Activated CD8-positive, alpha-beta memory T cell treated with anti-CD3 and anti-CD28 coated beads, Interleukin-2, amount 50 U/mL, for 4 hours (primary cell): ENCODE measurements at places on chromosomes 1 and 21.

DNA sequence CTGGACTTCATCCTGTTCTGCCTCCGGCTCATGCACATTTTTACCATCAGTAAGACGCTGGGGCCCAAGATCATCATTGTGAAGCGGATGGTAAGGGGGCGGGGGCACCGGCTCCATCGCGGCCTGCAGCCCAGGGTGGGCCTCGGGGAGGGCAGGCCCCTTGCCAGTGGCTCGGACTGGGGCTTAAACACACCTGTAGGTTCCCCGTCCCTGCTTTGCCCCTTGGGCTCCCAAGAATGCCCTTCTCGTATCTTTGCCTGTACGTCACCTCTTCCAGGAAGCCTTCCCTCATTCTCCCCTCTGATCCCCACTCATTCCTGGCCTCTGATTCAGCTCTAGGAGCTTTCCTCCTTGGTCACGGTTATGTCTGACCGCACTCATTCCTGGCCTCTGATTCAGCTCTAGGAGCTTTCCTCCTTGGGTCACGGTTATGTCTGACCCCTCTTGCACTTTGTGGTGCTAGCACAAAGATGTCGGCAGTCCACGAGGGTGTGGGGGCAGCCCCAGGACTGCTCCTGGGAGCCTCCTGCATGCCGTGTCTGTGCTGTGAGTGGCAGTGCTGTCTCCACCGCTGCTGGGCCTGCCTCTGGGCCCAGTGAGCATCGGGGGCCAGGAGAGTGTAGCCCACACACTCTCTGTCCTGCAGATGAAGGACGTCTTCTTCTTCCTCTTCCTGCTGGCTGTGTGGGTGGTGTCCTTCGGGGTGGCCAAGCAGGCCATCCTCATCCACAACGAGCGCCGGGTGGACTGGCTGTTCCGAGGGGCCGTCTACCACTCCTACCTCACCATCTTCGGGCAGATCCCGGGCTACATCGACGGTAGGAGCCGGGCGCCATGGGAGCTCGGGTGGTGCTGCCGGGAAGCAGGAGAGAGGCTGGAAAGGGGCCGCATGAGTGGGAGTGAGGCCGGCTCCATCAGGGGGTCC lies 49.1 kb upstream of the LRRC3 start:
- DNase-seq, result no peak

- no peak for DNase-seq
Observed at GRCh38 chr1:15557594-15557993, 27.3 kb downstream of the AGMAT start.

- DNase-seq, result no peak
Observed at GRCh38 chr1:236548452-236548851, 24.7 kb downstream of the LGALS8 start.

- no peak for DNase-seq
Observed at GRCh38 chr21:31772674-31773555, 41.0 kb upstream of the SCAF4 start.

- DNase-seq, result no peak
Observed at GRCh38 chr1:247517795-247518612, 18.2 kb downstream of the OR2C3 start.

DNA sequence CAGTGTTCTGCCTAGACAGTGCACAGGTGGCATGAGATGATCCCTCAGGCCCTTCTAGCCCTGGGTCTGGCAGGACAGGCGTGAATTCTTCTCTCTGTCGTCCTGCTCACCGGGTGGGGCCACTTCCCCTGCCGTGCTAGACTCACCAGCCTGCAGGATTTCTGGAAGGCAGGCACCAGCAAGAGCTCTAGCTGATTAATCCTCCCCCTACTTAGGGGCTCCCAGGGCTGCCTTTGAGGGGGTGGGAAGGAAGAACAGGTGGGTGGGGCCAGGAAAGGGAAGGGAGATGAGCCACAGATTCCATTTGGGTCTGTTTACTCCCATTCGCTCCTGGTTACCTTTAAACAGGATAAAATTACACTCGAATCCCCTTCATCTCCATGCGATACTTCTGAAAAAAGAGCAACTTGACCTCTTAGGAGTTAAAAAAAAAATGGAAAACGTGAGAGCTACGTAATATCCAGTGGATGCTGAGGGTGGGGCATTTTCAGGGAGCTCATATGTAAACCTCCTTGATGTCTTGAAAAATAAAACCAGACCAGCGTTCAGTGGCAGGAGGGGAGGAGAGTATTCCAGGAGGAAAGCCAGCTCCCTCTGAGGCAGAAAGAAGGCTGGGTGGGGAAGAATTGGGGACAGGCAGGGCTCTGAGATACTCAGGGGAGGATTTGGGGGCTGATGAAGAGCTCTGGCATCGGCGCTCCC lies 665.5 kb downstream of the PTPRU start:
- DNase-seq, result no peak

GRCh38 chr1:49331066-49331852 lies 554.6 kb upstream of the BEND5 start:
- no peak for DNase-seq

DNA sequence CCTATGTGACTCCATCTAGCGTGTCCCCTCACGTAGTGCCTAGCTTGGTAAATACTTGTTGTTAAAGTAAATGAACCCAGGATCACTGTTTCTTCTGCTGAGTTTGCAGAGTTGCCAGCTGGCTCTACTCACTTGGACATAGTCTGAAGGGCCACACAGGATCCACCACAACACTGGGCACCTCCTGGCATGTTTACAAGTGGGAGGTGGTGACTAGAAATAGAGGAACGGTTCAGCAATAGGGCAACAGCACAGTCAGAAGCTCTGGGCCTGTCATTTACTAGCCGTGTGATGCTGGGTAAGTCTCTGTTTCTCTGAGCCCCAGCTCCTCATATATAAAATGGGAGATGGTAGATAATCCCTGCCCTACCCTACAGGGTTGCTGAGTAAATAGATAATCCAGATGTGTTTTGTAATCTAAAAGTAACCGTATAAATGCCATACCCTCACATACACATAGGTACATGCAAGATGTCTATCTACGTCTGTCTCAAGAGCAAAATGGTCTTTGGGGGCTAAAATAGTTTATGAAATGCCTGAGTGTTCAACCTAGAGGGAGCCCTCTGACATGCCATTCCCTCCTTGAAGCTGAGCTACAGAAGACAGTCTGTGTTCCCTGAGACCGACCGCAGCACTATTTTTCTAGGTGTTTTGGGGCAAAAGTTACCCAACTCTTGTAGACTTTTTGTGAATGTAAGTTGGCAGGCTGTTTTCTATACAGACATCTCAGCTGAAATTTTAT lies 20.5 kb downstream of the RNF220 start:
- no peak for DNase-seq

DNA sequence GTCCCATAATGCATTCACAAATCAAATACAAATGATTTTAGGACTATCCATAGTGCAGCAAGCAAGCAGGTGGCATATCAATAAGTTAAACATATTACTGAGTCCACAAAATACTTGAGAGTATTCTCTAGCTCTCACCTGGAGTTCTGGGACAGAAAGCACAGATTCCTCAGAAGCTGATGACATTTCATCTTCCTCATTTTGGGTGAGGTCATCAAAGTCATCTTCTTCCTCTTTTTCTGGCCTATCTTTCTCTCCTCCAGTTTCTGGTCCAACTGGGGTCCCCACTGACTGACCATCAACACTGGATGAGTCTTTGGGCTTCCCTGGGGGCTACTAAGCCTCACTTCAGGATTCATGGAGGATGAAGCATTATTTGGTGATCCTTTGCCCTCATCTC lies 38.9 kb downstream of the YY1AP1 start:
- no peak for DNase-seq

GRCh38 chr1:28296401-28297261 lies 32.2 kb upstream of the MED18 start:
- DNase-seq, result no peak

DNA sequence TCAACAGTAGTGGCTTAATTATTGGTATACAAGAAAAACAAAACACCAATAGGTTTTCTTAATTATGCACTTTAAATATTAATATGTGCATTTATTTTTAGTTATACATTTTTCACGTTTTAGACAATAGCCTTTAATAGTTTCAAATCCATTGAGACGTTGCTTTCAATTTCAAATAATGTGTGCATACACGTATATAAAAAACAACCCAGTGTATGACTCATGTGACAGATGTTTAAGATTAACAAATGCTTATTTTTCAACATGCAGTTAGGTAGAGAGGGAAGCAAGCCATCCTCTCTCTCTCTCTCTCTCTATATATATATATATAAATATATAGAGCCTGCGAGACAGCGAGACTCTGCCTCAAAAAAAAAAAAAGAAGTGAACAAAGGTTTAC lies 24.3 kb downstream of the EYA3 start:
- no peak for DNase-seq

DNA sequence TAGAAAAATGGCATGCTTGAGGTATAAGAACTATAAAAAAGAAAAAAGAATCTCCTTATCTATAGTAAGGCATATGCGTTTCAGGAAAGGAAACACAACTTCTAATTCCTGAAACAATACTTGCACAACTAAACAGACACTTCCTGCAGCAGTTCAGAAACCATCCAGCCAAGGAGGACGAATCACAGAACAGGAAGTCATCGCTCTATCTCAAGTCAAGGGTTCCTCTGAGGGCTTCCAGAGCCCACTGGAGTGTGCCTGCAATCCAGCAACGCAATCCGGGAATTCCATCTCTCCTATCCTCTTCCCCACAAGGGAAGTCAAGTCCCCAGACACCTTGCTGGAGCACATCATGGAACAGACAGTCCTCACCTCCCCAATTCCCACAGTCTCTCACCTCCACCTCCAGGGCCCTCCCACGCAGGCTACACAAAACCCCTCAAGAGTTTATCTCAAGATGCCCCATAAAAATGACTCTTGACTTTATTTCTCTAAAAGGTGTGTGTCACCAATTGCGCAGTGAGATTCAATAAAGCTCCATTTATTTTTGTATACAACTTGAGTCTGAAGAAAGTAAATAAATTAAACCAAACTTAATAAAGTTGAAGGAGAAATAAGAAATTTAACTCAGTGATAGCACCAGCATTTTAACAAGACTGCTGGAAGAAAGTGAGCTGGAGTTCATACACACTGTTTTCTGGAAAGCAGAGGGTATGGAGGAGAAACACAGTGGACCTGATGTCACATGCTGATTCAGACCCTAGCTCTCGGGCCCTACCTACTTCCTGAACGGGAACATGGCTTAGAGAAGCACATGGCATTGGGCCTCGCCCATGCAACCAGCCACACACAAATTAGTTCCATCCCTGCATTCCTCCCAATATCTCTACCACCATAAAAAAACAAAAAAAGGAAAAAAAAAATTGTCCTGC lies 39.9 kb downstream of the SIPA1L2 start:
- DNase-seq, result no peak

DNA sequence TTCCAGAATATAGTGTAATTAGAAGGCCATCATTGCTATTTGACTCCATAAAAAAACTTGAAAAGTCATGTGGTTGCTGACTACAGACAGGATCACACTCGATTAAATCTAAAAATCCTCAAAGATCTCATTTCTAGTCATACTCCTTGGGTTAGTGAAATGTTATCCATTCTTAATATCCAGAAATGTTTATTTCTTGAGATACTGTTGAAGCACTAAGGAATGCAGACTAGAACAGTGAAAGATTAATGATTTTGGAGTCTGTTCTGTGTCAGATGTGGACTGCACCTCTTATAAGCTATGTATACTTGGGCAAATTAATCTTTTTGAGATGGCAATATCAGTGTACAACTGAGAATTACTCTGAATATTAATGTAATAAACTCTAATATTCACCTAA lies 65.1 kb downstream of the ADSS2 start:
- DNase-seq, result no peak

GRCh38 chr1:204323887-204324286 lies 35.8 kb downstream of the PLEKHA6 start:
- no peak for DNase-seq

DNA sequence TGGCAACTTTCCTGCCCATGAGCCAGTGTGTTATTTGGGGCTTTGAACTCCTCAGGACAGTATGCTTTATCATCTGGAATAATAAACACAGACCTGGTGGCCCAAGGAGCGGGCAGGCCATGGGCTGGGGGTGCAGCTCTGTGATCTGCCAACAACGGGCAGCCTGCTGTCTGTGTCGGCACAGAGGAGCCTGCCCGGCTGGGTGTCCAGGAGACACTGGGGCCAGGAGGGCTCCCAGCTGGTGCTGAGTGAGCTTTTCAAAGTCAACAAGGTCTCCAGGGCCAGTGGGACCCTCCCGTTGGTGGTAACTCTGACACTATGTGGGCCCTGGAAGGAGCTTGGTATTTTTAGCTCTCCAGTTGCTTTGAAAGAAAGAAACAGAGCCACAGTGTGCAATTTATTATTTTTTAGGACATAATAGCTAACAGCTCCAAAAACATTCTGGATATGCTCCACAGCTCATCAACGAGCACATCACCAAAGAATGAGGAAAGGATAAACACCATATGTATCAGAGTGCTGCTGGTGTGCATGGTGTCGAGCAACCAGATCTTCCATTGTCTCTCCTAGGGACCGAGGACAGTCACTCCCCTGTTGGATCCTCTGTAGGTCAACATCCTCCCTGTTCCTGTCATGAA lies 488.7 kb upstream of the USP24 start:
- DNase-seq, result no peak

DNA sequence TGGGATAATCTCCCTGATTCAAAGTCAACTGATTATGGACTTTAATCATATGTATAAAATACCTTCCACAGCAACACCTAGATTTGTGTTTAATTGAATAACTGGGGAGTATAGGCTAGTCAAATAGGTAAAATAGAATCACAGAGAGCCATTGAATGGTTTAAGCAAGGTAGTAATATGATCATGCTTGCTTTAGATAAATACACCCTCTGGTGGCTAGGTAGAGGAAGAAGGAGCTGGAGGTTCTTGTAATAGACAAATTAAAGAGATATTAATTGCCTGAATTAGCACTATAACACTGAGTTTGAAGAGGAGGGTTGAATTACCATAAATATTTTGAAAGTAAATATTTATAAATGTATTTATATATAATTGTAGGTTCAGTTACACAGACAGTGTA lies 40.3 kb downstream of the DIRAS3 start:
- DNase-seq, result no peak

- no peak for DNase-seq
Observed at GRCh38 chr21:40507978-40508377, 339.0 kb downstream of the DSCAM start.
